ENCODE measurements at places on chromosomes 2 and 18. TPM values are rescaled to one million over a fixed set of nuclear protein-coding genes. Genes with fewer than 3 reads are reported as not detected.

Gene CAPN14
- 0.16 TPM for total RNA-seq

Gene RAX
- total RNA-seq: not detected

Gene LAMA1
- total RNA-seq: 0.40 TPM

Gene CNDP1
- not detected for total RNA-seq

Gene ZNF385B
- total RNA-seq: 6.7 TPM

Gene ALPG
- not detected for total RNA-seq

Gene NT5DC4
- not detected for total RNA-seq
